Stimulated activated CD4-positive, alpha-beta T cell treated with anti-CD3 and anti-CD28 coated beads, Interleukin-4, amount 100 ng/mL, for 4 hours (primary cell): ENCODE measurements at places on chromosomes 1 and 21.

GRCh38 chr1:225693085-225693696 lies 40.3 kb upstream of the ENAH start:
- no peak for DNase-seq

GRCh38 chr1:10594595-10595223 lies 120.0 kb downstream of the PEX14 start:
- DNase-seq: no peak

GRCh38 chr21:34766862-34767261 lies 98.1 kb downstream of the CLIC6 start:
- no peak for DNase-seq

- no peak for DNase-seq
Measured at GRCh38 chr1:3001471-3002348, 19.6 kb upstream of the ACTRT2 start.

DNA sequence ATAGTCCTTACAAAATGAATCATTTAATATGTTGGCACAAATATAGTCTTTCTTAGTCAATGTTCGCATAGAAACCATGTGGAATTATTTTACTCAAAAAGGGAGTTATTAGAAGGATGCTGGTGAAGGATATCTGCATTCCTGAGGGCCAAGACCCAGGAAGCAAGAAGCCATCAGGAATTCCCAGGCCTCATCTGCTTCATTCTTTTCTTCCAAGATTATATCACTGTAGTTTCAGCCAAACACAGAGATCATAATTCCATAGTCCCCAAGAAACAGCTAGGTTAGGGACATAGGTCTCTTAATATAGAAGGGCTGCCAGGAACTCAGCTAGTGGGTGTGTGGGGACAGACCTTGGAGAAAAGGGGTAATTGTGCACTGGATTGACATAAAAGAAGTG lies 28.6 kb upstream of the DISC1 start:
- no peak for DNase-seq

DNA sequence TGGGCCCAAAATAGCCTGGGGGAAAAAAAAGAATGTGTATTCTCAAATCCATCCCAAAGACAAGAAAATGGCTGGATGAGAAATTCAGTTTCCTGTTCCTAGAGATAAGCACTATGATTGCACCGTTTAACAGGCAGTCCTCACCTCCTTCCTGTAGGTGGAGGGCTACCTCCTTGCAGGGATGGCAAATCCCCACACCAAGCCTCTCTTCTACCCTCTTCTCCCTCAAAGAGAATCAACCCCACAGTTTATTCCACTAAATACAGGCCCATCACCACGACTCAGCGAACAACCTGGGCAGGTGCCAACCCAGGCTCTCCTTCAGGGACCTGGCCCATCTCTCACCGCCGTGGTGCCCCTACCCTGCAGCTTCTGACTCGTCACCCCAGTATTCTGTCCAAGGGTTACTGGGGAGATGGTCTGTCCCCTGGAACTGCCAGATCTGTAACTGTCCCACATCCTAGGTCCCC lies 3.4 kb upstream of the CHD5 start:
- no peak for DNase-seq

DNA sequence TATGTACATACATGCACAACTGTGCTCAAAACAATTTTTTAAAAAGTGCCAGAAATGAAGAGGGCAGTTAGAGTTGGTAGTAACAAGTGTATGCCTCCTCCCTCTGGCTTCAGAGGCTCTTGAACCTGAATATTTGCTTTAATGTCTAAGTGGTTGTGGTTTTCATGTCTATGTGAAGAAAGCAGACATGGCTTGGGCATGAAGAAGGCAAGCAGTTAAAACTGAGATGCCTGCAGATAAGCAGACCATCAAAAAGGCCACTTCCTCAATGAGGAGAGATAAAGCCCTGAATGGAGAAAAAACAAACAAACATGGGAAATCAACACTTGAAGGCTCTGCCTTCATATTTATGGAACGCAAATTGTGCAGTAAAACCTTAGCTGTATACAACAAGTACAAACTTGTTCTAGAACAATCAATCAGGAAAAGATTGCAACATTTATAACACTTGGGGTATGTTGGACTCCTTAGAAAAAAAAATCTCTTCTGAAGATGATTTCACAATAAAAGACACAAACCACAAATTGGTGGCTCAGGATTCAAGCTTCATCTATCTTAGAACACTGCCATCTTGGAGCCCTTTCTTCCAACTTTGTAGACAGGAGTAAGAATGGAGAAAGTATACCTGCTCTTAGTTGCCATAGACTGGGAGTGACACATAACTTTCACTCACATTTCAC lies 52.7 kb upstream of the PLA2G4A start:
- DNase-seq: no peak

DNA sequence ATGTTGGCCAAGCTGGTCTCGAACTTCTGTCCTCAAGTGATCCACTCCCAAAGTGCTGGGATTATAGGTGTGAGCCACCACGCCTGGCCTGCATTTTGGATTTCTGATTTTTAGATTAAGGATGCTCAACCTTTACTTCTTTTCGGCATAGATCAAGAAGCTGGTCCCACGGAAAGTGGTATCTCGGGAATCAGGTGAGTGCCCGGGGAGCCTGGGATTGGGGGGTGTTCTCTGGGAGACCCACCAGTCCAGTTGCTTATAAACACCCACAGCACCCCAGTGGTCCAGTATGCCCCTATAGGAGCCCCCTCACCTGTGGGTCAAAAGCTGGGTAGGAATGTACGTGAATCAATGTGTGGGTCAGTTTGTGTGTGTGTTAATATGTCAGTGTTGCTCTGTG lies 3.2 kb downstream of the SH3D21 start:
- no peak for DNase-seq

- DNase-seq: peak; percentile 44
Measured at GRCh38 chr1:36161641-36162531, 5.9 kb downstream of the MAP7D1 start.

- DNase-seq: no peak
Measured at GRCh38 chr1:196259316-196259715, 348.9 kb downstream of the KCNT2 start.

DNA sequence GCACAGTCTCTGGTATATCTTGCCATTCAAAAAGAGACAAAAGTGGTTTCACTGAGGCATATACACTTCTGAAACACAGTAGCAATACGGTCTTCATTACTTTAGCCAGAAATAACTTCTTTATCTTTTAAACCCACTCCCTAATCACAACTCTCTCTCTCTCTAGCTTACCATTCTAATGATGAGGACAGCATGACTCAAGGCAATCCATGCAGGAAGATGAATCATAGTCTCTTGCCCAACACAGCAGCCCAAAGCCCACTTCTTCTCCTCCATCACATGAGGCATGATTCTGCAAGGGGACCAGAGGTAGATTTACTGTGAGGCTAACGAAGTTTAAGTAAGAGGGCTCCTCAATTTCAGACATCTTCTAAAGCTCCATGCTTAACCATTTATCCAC lies 285.0 kb upstream of the NR5A2 start:
- DNase-seq: no peak

- no peak for DNase-seq
Measured at GRCh38 chr1:77031106-77031662, 163.9 kb downstream of the ST6GALNAC5 start.

GRCh38 chr1:201405484-201405831 lies 6.3 kb upstream of the LAD1 start:
- no peak for DNase-seq

GRCh38 chr1:116538544-116538943 lies 32.3 kb downstream of the CD58 start:
- DNase-seq: no peak

DNA sequence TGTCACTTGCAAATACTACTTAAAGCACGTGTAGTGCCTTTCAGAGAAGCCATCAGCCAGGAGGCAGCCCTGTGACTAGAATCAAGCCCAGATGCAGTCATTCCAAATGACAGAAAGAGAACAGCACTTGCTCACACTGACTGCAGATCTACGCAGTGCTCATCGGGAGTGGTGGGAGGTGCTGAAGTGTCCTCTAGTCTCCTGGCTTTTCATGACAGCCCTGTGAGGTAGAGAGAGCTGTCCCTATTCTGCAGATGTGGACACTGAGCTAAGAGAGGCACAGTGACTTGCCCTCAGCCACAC lies 62.3 kb upstream of the EDN2 start:
- no peak for DNase-seq

GRCh38 chr1:222791006-222791710 lies 23.7 kb upstream of the DISP1 start:
- DNase-seq: no peak

- no peak for DNase-seq
Measured at GRCh38 chr1:116674011-116674531, 6.5 kb upstream of the IGSF3 start.

GRCh38 chr1:14136152-14136763 lies 436.3 kb downstream of the PRDM2 start:
- no peak for DNase-seq

- DNase-seq: no peak
Measured at GRCh38 chr1:67609577-67610341, 75.2 kb upstream of the GADD45A start.

- DNase-seq: no peak
Measured at GRCh38 chr21:45396620-45396995, 8.4 kb upstream of the COL18A1 start.

- no peak for DNase-seq
Measured at GRCh38 chr1:231194476-231194842, 32.6 kb downstream of the TRIM67 start.

GRCh38 chr21:27390384-27390783 lies 423.5 kb upstream of the ADAMTS5 start:
- DNase-seq: no peak

DNA sequence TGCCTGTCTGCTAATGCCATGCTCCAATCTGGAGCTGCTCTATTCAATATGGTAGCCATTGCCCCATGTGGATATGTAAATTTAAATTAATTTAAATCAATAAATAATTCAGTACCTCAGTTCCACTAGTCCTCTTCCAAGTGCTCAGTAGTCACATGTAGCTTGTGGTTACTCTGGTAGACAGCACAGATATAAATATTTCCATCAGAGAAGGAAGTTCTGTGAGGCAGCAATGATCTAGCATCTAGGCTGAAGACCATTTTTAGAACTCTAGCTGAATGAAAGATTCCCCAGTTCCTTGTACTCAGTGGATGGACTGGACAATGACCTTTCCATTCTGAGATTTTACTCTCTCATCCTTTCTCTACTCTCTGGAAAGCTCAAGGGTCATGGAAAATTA lies 25.8 kb upstream of the CAPZB start:
- no peak for DNase-seq

DNA sequence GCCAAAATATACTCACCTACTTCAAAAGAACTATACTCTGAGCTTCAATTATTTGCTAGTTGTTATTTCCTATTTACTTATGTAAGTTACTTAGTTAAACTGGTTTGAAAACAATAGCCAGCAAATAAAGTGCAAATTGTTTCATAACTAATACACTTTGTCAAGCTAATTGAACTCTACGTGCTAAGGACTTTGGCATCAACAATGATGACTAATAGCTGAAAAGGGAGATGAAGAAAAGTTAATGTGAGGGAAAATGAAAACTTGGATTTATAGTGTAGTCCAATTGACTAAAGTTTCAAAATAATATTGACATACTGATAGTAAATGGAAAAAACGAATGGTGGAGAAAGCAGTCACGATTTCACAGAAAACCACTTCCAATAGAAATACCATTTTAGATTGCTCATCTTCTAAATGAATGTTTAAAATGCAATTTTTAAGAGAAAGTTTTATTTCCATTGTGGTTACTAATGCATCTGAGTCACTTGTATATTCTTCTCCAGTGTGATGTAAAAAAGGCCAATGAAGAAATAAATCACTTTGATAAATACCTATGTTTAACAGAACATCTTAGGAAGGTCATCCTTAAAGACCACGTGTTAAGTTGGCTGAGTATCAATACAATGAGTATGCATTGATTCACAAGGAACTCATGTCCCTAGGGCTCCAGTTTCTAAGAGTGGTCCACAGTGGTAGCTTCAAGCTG lies 455.2 kb downstream of the LTN1 start:
- no peak for DNase-seq

DNA sequence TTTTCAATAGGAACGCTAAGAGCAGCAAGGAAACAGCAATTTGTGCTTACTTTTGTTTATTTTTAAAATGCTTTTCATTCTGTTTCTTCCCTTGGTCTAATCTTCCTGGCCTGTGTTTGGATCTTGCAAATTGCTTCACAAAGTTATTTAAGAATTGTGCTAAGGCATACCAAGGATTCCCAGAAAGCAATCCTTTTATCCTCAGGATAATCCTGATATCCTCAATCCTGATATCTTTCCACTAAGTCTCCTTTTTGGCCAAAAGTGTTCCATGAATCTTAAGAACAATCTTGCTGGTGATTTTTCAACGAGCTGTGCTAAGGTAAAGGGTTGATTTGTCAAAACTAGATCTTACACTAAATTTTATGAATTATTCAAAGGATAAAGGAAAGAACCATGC lies 1577.9 kb downstream of the PLA2G4A start:
- DNase-seq: no peak

DNA sequence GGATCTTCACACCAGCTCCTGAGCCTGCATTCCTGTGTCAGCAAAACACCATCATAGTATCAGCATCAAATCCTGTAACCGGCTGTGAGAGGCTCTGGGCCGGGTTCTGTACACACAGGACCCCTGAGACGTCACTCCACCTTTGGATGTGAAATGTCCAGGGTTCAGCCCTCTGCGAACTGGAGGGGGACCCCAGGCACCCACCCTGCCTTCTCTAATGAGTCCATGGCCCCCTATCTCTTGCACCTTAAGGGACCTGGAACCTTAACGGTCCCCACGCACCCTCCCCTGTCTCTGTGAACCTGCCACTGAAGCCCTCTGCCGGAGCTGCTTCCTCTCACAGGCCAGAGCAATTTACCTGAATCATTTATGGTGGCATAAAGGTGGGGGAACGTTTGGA lies 257.8 kb downstream of the NPHP4 start:
- no peak for DNase-seq

GRCh38 chr1:183588827-183589226 lies 1.4 kb downstream of the NCF2 start:
- DNase-seq: no peak

- no peak for DNase-seq
Measured at GRCh38 chr1:198272492-198272891, 115.7 kb downstream of the NEK7 start.

GRCh38 chr1:36433102-36433501 lies 17.1 kb downstream of the OSCP1 start:
- DNase-seq: no peak

DNA sequence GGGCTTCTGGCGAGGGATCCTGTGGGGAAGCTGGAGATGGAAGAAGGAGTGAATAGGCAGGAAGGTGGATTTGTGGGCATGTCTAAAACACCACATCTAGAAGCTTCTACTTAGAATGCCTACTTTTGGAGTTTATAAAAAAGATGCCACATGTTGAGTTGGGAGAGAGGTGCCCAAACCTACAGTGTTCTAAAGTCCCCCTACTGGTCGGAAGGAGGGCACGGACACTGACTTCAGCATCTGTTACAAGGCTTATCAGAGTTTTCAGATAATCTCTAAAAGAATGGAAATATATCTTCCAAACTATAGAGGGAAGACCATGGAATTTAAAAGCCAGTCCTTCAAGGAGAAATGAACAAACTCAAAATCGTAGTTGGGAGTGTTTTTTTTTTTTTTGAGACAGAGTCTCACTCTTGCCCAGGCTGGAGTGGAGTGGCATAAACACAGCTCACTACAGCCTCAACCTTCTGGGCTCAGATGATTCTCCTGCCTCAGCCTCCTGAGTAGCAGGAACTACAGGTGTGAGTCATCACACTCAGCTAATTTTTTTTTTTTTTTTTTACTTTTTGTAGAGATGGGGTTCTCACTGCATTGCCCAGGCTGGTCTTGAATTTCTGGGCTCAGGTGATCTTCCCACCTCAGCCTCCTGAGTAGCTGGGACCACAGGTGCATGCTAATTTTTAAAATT lies 14.8 kb downstream of the IBA57 start:
- no peak for DNase-seq
